ENCODE measurements at places on chromosomes 5 and 9.
A peak's percentile ranks its signal among the peaks of the same experiment; 100 is the strongest.

- DNase-seq, result no peak
Observed at GRCh38 chr9:130732793-130733221, 39.2 kb downstream of the EXOSC2 start.

DNA sequence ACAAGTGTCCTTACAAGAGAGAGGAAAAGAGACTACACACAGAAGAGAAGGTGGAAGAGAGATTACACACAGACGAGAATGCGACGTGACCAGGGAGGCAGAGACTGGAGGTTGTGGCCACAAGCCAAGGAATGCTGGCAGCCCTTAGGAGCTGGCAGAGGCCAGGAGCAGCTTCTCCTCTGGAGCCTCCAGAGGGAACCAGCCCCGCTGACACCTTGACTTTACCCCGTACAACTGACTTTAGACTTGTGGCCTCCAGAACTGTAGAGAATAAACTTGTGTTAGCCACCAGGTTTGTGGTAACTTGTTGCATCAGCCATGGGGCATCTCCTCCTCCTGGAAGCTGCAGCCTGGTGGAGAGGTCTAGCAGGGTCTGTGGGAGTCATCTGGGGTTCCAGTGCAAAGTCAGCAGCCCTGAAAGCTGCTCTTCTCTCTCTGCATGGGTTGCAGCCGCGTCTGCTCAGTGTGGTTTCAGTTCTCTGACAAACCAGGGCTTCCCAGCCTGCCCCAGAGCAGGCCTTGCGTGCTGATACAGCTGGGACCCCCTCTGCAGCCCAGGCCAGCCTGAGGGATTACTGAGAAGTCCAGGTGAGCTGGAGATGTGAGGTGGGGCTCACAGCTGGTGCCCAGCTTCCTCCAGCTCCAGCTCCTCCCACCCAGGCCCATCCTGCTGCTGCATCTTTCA, 30.8 kb upstream of the CNOT6 start:
- no peak for DNase-seq

DNA sequence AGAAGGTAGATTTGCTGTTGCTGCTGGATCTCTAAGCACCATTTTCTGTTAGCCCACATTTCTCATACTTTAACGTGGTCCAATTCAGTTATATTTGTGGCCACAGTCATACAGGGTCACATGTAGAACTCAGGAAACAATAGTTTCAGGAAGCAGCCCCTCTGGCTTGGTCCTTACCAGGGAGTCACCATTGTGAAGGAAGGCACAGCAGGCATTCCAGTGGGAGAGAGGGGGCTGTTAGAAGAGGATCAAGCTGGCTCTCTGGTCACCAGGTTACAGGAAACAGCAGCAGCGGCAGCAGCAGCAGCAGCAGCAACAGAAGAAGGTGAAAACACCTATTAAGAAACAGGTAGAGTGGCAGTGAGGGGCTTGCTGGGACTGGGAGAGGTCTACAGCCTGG, 14.5 kb downstream of the C9orf43 start:
- DNase-seq, result no peak

DNA sequence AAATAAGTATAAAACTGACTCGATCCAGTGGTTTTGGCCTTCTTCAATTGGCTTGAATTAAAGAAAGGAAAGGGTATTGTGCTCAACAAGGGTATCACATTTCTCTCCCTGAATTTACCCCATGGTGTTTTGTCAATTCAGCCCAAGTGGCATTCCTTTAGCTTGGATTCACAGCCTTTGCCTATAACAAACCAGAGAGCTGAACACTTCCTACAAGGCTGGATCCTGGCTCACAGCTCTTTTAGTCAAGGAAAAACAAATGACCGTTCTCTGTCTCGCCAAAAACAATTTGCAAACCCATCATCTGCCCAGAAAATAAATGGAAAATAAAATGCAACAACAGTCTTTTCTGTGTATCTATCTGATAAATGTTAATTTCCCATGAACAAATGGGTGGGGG, 5.7 kb downstream of the ZNF366 start:
- peak; percentile 31 for DNase-seq

DNA sequence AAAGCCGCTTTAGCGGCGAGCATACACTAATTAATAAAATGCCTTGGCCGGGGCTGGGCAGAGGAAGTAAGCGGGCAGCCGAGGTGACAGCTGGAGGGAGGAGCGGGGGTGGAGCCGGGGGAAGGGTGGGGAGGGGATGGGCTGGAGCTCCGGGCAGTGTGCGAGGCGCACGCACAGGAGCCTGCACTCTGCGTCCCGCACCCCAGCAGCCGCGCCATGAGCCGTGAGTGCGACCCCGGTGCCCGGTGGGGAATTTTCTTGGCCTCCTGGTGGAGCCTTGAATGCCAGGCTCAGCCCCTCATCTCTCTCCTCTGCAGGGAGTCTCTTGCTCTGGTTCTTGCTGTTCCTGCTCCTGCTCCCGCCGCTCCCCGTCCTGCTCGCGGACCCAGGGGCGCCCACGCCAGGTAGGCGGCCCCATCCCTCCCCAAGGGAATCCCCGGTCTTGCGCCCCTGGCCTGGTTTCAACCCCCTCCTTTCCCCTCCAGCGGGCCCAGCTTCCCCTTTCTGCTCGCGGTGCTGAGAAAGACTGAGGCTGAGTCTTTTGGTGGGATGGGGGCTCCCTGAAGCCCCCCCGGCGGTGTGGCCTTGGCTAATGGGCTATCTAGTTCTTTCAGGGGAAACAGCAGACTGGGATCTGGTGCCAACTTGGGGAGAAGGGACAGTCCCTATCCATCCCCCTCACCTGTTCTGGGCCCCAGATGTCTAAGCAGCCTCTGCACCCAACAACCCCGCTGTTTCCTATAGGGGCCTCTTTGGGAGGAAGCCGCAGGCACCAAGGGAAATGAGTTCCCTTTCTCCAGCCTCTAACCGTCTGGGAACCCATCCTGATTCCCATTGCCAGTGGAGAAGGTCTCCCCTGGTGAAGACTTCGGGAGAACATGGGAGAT, at the start of gene PTGS1:
PTGS1 (plus strand) TSS at position 156 of the 887 bp plus-strand sequence; CDS start at position 217, 61 bp downstream.
- DNase-seq, result no peak

DNA sequence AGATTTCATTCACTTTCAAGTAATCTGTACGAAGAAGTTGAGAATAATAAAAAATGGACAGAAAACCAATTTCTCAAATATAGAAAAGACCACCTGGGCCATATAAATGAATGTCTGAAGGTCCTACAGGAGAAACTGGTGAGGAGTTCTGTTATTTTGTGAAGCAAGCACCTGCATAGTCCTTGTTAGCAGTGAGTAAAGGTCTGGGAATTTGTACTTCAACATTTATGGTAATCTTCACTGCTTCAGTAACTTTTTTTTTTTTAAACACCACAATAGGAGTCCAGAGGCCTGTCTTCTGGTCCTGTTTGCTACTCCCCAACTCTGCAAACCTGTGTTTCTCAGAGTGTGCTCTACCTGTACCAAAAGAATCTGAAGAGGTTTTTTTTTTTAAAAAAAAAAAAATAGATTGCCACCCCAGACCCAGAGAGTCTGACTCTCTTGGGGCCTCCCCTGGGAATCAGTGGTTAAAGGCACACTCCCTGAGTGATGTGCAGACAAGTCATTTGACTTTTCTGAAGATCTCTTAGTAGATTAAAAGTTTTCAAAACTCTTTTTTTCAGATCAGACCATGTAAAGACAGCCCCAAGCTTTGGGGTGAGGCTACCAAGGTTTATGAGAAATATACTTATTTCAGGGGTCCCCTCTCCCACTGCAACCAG, 55.5 kb downstream of the FAM81B start:
- DNase-seq, result no peak

DNA sequence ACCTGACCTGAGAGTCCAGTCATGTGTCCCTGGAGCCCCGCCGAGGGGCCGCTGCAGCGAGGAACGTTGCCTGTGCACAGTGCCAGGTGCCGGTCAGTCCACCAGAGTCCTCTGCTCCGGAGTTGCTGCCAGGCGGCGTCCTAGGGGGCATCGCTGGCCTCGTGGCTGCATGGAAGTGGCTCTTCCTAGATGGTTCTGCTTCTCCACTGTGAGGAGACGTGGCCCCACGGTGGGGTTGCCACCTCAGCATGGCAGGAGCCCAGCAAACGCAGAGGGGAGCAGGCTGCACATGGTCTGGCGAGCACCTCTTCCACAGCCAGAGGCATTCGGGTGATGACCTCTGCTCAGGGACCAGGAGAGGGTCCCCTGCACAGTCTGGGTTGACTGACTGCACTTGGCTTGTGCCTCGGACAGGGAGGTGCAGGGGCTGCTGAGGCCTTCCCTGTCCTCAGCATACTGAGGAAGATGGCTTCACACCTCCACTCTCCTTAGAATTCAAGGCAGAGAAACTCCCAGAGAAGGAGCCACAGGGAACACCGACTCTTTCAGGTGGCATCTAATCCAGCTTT, 25.9 kb upstream of the POMT1 start:
- no peak for DNase-seq

- no peak for DNase-seq
Observed at GRCh38 chr9:137988051-137988450, 110.5 kb downstream of the CACNA1B start.

DNA sequence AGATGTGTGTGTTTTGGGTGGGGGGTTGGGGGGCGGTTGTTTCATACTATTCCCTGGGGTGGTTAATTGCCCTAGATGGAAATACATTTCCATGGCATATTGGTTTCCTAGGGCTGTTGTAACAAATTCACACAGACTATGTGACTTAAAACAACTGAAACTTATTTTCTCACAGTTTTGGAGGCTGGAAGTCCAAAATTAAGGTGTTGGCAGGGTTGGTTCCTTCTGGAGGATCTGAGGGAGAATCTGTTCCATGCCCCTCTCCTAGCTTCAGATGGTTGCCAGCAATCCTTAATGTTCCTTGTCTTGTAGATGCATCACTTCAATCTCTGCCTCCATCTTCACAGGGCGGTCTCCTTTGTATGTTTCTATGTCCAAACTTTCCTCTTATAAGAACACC, 353.7 kb upstream of the ACTBL2 start:
- DNase-seq, result no peak

DNA sequence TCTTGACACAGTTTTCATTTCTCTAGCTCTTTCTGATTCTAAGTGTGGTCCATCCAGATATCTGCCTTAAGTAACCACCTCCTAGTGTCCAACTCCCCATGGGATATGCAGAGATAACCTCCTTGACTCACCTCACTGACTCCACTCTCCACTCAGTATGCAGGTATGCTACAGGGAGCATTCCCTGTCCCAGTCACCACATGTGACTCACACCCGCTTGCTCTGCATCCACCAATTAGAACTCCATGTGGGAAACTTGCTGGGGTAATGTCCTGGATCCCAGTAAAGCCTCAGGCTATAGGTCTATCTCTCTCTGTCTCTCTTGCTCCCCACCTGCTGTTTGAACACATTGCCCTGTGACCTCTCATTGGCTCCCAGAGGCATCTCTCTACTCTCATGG, 563.9 kb downstream of the HTR1A start:
- no peak for DNase-seq

DNA sequence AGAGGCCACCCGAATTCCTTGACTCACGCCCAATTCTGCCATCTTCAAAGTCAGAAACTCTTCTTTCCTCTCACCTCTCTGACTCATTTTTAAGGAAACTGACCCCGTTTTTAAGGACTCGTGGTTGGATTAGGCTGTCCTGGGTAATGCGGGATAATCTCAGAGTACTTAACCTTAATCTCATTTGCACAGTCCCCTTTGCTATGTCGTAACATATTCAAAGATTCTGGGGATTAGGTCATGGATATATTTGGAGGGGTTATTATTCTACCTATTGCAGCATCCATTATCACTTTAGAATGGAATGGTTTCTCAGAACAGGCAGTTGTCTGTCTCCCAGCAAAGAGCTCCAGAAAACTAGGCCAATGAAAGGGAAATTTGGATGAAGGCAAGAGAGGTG, 80.8 kb upstream of the IL12B start:
- DNase-seq, result no peak

DNA sequence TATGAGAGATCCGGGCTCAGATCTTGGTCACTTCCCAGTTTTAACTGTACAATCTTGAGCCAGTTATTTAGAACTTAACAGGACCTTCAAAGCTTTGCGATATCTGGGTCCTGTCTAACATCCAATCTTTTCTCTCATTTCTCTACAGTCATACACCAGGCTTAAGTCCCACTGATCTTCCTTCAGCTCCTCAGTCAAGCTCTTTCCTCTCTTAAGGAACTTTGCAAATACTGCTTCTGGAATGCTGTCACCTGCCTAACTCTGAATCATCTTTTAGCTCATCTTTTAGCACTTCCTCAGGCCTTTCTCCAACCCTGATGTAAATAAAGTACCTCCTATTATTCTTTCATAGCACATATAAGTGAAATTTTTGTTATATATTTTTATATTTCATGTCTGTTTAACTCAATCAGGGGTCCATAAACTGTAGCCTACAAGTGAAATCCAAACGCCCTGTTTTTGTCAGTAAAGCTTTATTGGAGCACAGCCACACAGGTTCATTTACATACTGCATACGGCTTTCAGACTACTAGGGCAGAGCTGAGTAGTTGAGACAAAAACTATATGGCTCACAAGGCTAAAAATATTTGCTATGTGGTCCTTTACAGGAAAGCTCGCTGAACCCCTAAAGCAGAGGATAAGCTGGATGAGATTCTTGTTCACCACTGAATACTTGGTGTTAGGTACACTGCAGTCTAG, 63.5 kb downstream of the MEF2C start:
- DNase-seq, result no peak

DNA sequence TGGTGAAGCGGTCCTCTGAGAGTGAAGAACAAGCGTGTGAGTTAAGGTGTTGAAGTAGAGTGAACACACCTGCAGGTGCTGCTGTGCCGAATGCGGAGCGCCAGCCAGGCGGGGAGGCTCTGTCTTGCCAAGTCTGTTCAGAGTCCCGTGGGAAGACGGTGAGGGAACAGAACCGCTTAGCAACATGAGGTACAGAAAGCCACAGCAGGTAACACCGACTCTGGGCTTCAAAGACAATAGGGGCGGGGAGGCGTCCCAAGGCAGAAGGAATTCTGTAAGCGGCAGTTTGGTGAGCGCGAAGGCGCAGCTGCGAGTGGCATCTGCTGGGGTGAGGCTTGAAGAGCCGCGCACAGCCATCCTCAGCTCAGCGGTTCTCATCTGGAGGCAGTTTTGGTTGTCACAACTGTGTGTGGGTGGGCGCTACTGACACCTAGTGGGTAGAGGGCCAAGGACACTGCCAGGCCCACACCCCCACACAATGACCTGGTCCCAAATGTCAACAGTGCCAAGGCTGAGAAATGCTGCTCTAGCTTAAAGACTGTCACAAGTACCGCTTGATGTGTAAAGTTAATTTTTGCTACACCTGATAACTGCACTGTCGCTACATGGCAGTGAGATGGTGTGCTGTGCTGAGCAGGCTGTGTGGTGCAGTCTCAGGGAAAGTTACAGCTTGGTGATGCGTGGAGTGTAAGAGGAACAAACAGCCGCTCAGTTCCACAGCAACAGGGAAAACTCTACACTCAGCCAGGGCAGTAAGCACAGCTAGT, 67.4 kb upstream of the TBC1D9B start:
- DNase-seq, result no peak

- no peak for DNase-seq
Observed at GRCh38 chr9:89670114-89670513, 65.3 kb downstream of the GADD45G start.

Data from NCI-H446 treated with DMSO at 0.1 percent for 48 hours (cell line).